Activated effector memory CD4-positive, alpha-beta T cell treated with Interleukin-2 at 50 U/mL for 16 hours (primary cell): ENCODE measurements at places on chromosomes 7 and 10.

GRCh38 chr10:72253578-72253977, 20.1 kb upstream of the DDIT4 start:
- no peak for DNase-seq

- no peak for DNase-seq
Measured at GRCh38 chr7:81944058-81944457, 174.2 kb upstream of the HGF start.

GRCh38 chr7:155824227-155824886, 12.1 kb upstream of the SHH start:
- DNase-seq = no peak

DNA sequence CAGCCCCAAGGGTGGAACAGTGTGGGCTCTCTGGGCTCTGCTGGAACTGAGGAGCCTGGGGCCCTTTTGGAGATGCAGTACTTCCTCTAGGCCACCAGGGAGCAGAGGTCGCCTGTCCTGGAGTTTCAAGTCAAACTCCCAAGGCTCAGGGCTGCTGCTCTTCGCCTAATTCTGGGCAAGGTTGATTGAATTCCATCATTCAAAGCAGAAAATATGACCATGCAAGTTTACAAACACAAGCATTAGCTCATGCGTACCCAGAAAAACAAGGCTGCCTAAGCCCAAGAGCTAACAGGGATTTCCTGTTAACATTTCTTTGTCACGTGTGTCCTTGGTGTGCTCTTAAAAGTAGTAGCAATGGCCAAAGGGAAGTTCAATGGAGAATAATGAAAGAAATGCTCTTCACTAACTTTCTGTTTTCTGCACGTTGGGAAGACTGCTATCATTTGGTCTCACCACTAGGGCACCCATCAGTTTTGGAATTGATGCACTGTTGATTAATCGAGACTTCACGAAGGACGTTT, 20.1 kb downstream of the LDB3 start:
- peak; percentile 33 for DNase-seq

- no peak for DNase-seq
Measured at GRCh38 chr10:68595513-68595912, 35.4 kb downstream of the TET1 start.

GRCh38 chr7:128801667-128802418, 10.1 kb downstream of the CCDC136 start:
- no peak for DNase-seq

- no peak for DNase-seq
Measured at GRCh38 chr7:132073920-132074589, 502.2 kb downstream of the PLXNA4 start.

DNA sequence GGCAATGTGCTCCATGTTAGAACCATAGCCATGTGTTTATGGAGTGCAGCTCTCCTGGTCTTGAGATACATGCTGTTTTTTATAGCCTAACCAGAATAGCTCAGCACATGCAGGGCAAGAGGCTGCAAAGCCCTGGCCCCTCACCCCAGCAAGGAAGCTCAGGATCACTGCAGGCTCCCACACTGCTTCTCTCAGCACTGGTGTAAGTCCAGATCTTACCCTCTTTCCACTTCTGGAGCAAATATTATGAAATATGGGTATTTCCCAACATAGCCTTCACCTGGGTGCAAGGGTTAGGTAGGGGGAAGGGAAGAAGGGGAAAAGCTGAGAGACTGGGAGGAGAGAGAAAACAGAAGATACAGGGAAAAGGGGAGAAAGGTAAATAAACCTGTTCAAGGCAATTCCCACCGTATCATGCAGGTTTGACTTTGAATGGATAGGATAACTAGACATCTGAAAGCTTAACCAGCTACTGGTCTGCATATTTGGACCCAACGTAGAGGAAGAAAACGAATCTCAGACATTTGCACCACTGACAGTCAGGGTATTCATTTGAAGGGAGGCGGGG, 19.7 kb downstream of the SKIDA1 start:
- no peak for DNase-seq

GRCh38 chr7:24914465-24914859, 65.5 kb downstream of the OSBPL3 start:
- DNase-seq = no peak

DNA sequence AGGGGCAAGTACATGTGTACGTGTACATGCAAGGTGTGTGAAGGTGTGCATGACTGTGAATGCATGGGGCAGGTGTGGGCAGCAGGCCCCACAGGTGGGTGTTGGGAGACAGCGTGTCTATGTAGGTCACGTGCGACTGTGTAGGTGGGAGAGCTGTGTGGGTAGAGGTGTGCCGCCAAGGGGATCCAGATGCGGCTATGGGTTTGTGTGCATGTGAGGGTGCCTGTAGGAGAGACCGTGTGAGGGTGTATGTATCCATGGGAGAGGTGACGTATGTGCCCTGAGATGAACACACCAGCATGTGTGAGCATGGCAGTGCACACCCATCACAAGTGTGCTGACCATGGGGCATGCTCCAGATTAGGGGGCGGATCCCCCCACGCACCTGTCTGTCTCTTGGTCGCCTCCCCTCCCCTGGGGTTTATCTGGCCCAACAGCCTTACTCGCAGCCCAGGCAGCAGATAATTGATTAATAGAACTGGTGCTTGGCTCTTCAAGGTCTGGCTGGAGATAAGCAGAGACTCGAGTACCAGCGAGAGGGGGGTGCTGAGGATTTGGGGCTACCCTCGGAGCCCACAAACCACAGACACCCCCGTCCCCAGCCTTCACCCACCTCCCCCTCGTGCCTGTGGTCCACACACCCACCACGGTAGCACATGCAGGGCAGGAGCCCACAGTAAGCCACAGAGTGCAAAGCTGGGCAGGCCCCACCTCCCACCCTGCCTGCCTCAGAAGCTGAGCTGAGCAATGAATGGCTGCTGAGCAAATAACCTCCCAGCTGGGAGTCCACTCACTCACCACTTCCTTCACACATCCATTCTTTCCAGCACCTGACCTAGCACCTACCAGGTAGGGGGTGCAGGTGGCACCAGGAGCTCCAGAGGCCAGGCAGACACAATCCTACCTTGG, 41.4 kb upstream of the ZMIZ1 start:
- no peak for DNase-seq

DNA sequence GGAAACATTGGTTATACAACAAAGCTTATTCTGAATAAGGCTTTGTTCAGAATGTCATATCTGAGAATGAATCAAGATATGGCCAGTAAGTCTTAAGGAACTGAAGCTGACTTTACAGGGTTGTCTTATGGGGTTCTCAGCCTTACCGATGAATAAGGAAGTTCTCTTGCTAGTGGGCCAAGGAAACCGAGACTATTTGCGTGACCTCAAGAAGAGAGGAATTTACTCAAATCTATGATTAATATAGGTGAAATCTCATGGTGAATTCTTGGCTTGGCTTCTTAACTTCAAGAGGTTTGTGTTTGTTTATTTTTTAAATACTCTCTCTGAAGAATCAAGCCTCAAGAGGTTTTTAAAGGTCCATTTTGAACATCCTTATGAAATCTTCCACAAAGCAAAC, 4.7 kb upstream of the MRLN start:
- no peak for DNase-seq

DNA sequence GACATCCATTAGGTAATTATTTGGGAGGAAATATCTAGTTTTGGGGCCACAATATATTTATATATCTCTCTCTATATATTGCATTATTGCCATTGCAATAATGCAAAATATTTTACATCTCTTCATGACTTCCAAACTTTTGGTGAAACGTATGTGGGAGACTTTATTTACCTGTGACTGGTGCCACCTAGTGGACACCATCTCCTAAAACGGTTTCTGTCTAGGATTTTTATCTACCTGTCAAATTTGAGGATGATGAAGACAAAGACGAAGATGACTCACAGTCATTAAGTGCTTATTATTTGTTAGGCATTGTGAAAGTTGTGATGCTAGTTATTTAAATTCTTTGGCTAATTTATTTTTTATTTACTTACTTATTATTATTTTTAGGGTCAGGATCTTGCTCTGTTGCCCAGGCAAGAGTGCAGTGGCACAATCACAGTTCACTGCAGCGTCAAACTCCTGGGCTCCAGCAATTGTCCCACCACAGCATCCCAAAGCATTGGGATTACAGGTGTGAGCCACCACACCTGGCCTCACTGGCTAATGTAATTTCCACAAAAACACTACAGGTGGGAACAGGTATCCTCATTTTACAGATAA, 18.7 kb upstream of the CBLL1 start:
- no peak for DNase-seq

GRCh38 chr7:37284805-37285231, 163.8 kb downstream of the ELMO1 start:
- DNase-seq = peak; percentile 25

DNA sequence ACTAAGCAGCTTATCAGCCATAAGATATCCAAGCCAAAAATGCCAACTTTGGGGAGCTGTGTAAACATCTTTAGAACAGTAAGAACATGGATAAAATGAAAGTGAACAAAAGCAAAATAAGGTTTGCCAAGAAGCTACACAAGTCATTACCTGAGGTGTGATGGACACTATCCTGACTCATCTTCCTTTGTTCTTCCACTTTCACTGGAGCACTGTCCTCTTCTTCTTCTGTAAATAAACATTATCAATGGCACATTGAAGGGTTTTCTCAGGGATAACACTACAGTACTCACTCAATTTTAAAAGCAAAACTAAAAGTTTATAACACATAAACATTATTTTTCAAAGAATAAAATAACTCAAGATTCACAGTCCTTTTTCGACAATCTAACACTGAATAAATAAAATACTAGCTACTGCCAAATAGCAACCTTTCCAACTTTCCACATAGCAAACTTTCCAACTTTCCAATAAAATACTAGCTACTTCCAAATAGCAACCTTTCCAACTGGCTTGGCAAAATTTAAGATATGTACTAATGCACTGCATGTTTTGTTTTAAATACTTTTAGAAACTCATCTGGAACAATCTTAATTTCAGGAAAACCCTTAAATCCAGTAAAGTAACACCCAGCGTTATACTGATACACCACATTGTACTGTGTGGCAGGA, 174.1 kb downstream of the SKAP2 start:
- no peak for DNase-seq

GRCh38 chr10:127614484-127615017, 65.4 kb downstream of the NPS start:
- no peak for DNase-seq
